ENCODE measurements at places on chromosomes 11 and 22. TPM values are rescaled to one million over a fixed set of nuclear protein-coding genes. Genes with fewer than 3 reads are reported as not detected.

The ELMOD1 gene
- total RNA-seq, result not detected

The MIOX gene
- not detected for total RNA-seq

The RASD2 gene
- not detected for total RNA-seq

The NOX4 gene
- total RNA-seq, result not detected

The IGLL1 gene
- not detected for total RNA-seq

The TSPAN18 gene
- total RNA-seq, result 0.35 TPM
